ENCODE measurements at places on chromosomes 6 and 20. TPM values are rescaled to one million over a fixed set of nuclear protein-coding genes. Genes with fewer than 3 reads are reported as not detected.

NOX3 gene
- not detected for total RNA-seq

RFX6 gene
- 1.6 TPM for total RNA-seq

OXT gene
- not detected for total RNA-seq

PLCB1 gene
- total RNA-seq: 32.9 TPM

SLC39A7 gene
- total RNA-seq: 67.9 TPM

GPR31 gene
- total RNA-seq: not detected

MUC21 gene
- total RNA-seq: not detected

OPRM1 gene
- not detected for total RNA-seq

ADGRB3 gene
- total RNA-seq: 1.3 TPM

PRL gene
- not detected for total RNA-seq

ZKSCAN8 gene
- total RNA-seq: 14.8 TPM

C4B gene
- total RNA-seq: 57.7 TPM

XPO5 gene
- total RNA-seq: 20.5 TPM

ZSCAN12 gene
- 3.0 TPM for total RNA-seq

- DNase-seq: no peak
Observed at GRCh38 chr20:44173116-44173515, 13.9 kb downstream of the JPH2 start.

DNA sequence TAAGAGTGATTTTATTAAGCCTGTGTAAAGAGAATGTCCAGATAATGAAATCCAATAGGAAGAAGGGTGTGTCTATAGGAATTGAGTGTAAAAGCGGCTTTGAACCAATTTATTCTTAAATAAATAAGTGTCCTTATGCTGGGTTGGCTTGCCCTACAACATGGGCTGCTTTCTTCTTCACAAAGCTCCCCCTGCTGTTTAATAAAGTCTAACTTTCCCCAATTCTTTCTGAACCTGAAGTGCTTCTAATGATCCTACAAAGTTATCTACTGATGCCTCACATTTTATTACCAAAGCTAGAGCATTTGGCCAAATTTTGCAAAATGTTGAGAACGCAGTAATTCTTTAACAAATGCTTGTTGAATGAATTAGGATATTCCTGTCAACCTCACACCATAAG is 36.3 kb upstream of the SIRT5 start:
- DNase-seq: no peak

DNA sequence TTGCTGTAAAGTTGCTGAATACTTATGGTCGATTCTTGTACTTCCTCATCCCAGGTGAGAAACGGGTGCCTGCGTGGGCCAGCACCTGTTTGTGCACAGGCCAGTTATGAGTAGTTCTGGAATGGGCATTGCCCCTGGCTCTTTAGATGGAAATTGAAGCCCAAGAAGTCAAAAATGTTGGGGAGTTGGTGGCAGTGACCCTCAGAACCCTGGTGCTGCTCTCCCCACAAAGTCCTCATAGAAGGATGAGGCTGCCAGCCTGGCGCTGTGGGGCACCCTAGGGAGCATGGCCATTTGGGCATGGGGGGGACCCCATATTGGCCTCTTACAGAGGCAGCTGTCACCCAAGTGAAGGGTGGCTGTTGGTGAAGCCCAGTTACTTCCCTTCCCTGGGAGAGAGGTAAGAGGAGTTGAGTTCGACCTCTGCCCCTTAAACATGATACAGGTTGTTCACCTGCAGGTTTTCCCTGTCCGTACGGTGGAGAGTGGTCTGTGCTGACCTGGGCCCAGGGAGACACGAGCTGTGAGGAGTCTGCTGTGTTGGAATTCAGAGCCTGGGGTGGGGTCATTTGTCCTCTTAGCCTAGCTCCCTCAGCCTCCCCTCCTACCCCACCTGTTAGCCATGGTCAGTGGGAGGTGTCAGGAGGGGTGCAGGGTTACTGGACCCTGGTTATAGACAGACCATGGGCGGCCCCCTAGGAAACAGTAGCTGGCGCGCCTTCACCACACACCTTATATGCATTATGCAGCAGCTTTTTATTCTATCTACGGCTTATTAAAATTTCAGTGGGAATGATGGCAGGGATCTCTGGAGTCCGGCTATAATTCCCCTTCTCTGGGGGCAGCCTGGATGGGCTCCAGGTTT is 4.9 kb downstream of the HMGA1 start:
- no peak for DNase-seq

DNA sequence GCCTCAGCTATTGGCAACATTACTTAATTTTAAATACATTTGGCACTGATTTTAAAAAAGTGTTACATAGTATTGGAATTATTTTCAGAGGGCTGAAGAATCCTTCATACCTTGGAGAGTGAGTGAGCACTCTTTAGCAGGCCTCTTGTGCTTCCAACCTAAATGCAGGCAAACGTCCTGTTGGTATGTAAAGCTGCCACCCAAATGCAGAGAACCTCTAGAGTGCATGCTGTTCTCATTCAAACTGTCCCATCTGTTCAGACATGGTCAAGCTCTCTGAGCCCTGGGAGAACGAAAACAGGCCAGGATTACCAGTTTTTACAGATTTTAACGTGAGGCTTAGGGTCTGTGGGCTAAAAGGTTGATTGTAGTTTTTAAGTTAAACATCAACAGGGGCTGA is 378.0 kb upstream of the FLRT3 start:
- no peak for DNase-seq

GRCh38 chr6:29028821-29029220 is 16.2 kb downstream of the OR2W1 start:
- no peak for DNase-seq

- no peak for DNase-seq
Observed at GRCh38 chr6:87319271-87319987, 3.0 kb upstream of the SMIM8 start.

DNA sequence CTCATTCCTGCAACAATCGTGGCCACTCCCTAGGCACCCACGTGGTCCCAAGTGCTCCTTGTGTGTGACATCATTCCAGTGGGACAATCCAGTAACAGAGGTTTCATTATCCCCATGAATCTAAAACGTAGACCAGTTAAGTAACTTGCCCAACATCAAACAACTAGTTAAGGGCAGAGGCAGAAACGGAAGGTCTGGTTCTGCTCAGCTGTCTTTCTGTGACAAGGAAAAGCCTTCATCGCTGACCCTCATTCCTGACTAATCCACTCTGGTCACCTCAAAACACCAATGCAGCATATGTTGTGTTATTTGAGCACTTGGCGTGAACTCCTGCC is 261.4 kb upstream of the JARID2 start:
- peak; percentile 39 for DNase-seq

DNA sequence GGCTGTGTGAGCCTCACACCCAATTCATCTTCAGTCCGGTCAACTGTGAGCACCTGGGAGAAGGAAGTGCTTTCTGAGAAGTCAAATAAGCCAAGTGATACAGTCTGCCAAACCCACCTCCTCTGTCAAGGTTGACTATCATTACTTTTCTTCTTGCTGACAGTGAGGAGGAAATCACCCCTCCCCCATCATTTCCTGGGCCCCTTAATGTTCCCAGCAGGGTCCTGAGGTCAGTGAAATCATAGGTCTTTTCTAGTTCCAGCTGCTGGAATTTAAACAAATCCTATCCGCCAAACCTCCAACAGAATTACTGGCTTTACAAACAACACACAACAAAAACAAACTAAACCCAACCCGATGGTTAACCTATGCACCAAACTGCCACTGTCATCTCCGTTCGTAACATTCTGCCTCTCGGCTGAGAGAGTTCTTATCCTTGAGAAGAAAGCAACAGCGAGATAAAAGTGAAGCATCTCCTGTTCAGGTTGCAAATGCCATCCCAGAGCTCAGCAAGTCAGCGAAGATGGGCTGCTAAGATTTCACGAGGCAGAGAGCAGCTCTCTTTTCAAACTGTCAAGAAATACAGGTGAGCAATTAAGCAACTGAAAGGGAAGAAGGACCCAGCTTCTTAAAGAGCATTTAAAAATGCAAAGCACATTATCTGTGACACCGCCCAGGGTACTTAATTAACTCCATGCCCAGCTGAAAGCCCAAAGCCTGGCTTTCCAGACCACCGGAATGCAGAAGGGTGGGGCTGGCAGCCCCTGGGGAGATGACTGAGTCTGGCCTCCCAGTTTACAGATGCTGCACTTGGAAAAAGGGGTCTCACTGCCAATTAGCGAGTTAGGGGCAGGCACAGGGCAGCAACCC is 24.7 kb downstream of the GFOD1 start:
- no peak for DNase-seq

DNA sequence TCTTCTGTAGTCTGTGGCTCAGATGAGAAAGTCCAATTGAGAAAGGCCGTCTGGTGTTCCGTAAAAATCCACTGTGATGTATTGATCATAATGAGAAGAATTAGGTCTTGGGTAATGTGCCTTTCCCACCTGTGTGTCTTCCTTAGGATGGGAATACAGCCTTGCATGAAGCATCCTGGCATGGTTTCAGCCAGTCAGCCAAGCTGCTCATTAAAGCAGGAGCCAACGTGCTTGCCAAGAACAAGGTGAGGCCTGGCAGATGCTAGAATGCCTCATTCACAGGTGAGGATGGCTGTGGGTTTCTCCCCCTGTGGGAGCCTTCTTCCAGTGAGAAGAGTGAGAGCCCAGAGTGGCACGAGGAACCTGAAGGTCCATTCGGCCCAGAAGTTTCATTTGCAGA is 32.7 kb downstream of the LYRM2 start:
- DNase-seq: no peak

- DNase-seq: no peak
Observed at GRCh38 chr6:98041921-98042320, 758.9 kb upstream of the MMS22L start.

DNA sequence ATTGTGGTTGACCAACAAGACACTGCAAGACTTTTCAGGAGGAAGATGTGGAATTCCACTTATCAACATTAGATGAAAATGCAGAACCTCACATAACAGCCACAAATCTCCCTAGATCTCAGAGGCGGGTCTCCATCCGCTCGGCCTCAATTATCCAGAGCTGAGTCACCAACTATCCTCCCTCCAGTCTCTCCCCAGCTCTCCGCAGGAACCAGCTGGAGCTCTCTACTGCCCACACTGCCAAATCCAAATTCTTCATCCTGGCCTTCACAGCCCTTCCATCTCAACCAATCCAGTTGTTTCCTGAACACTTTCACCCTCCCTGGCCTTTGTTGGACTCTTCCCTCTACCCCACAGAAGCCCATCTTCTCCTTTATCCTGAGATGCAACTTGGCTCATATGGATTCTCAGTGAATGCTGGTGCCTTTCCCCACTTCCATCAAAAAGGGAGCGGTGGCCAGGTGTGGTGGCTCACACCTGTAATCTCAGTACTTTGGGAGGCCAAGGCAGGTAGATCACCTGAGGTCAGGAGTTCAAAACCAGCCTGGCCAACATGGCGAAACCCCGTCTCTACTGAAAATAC is 3.5 kb upstream of the TGIF2 start:
- no peak for DNase-seq

- DNase-seq: no peak
Observed at GRCh38 chr6:130681028-130681427, 146.2 kb upstream of the SMLR1 start.

GRCh38 chr6:26202811-26203583 is 115.8 kb downstream of the HFE start:
- DNase-seq: no peak

GRCh38 chr6:85641897-85642773 is 551 bp downstream of the SYNCRIP start:
- peak; percentile 74 for DNase-seq

DNA sequence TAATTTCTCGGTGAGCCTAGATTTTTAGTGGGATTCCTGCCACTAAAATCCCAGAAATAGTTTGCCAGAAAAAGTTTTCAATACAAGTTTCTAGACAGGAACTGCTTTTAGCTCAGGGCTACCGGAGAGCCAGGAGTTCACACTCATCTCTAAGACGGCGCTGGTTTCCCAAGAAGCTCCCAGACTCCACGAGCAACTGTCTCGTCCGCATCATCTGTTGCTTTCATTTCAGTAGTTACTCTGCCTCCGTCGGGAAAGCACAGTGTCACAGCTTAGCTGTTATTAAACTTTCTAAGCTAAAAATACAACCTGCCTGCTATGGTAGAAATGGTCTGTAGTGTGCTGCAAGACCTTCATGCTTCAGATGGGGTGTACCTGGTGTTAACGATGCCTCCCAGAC is 197.3 kb upstream of the SNX9 start:
- no peak for DNase-seq

DNA sequence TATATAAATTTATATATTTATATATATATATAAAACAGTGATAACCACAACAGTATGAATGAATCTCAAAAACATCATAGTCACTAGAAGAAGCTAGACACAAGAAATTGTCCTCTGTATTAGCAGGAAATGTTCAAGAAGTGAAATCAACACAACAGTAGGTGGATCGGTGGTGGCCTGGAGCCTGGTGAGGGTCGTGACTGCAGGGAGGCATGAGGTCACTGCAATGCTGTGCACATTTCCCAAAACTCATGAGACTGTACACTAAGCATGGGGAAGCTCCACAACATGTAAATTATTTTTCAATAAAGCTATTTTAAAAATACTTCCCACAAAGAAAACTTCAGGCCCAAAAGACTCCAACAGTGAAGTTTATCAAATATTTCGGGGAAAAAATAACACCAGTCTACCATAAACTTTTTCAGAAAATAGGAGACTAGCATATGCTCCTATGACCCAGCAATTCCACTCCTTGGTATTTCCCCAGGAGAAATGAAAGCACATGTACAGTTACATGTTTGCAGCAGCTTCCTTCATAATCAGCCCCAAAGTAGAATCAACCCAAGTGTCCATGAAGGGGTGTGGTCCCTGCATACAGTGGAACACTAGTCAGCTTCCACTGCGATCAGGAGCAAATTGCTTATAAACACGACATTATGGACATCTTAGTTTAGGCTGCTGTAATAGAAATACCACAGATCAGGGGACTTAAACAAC is 144.2 kb downstream of the TBXT start:
- no peak for DNase-seq

- peak; percentile 92 for DNase-seq
Observed at GRCh38 chr6:134517145-134517658, 199.3 kb upstream of the SGK1 start.

DNA sequence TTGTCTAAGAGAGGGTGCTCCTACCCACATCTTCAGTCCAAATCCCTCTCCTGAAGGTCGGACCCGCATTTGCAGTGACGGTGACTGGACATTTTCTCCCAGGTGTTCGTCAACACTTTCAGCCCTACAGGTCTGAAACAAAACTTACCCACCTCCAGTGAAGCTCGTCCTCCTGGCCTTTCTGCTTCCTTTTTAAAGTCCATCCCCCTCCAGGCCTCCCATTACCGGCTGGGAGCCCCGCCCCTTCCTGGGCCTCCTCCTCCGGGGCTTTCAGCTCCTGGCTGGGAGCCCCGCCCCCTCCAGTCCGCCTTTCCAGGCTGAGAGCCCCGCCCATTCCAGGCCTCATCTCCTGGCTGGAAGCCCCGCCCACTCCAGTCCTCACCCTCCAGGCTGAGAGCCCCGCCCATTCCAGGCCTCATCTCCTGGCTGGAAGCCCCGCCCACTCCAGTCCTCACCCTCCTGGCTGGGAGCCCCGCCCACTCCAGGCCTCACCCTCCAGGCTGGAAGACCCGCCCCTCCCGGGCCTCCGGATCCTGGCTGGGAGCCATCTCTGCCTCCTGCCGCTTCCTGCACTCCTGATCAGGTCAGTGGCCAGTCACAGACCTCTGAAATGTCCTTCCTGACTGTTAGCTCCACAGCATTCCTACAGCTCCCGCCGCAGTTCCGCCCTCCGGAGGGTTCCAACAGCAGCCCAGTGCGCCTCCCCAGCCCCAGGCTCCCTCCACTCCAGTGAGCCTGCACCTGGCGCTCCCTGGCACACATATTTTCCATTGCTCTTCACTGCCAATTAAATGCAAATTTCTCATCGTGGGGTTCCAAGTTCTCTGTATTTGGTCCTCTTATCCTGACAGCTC is 98.5 kb downstream of the LY86 start:
- peak; percentile 100 for DNase-seq

- DNase-seq: no peak
Observed at GRCh38 chr20:50294164-50295088, 103.8 kb downstream of the CEBPB start.

- DNase-seq: peak; percentile 37
Observed at GRCh38 chr20:62860924-62861691, 514 bp downstream of the TCFL5 start.

GRCh38 chr6:33430991-33431879 is 11.4 kb downstream of the SYNGAP1 start:
- DNase-seq: peak; percentile 46
